ENCODE measurements at places on chromosomes 16 and 17.
A peak's percentile ranks its signal among the peaks of the same experiment; 100 is the strongest.

GRCh38 chr16:85995541-85996423 lies 96.8 kb downstream of the IRF8 start:
- peak; percentile 70 for DNase-seq

GRCh38 chr16:66408163-66409048 lies 18.7 kb upstream of the BEAN1 start:
- DNase-seq = peak; percentile 49

- DNase-seq = no peak
Observed at GRCh38 chr16:3472878-3473595, 22.3 kb downstream of the C16orf90 start.

DNA sequence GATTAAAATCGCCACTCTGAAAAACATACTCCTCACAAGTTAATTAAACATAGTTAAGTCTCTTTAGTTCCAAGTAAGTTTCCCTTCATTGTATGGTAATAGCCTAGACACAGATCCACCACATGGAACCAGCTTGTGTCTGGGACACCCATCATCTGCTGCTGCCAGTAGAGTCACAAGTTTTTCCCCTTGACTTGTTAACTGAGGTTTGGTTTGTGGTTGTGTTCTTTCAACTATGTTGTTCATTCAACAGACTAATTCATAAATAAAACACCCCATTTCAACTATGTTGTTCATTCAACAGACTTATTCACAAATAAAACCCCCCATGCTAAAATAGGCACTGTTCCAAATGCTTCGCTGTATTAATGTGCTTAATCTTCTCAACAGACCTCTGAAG lies 24.4 kb downstream of the YWHAE start:
- DNase-seq = no peak

- no peak for DNase-seq
Observed at GRCh38 chr16:66925322-66925840, at the start of gene RRAD. RRAD (minus strand) TSS chr16:66925535; CDS start chr16:66925179, 356 bp downstream.

DNA sequence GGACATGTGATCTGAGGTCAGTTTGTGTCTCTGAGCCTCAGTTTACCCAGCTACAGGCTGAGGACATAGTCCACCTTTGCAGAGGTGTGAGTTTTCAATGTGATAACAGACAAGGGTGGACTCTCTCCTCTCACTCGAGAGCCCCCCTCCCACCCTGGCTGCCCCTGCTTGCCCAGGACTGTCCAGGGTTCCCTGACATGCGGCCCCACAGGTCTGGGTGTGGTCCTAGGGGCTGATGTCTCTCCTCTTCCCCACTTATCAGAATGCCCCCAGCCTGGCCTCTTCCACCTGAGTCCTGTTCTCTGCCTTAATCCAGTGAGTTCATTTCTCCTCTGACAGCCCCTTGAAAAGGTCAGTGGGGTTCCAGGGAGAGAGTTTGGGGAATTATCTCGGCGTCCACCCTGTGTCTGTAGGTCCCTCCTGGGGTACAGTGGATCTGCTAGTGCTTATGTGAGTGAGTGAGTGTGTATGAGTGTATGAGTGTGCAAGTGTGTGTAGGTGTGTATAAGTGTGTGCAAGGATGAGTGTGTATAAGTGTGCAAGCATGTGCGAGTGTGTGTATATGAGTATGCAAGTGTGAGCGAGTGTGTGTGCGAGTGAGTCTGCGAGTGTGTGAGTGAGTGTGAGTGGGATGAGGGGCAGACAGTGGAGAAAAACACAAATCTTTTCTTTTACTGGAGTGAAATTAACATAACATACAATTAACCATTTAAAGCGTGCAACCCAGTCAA lies 175.0 kb downstream of the IRF8 start:
- no peak for DNase-seq

GRCh38 chr17:37650419-37651003 lies 7.3 kb upstream of the DDX52 start:
- peak; percentile 8 for DNase-seq

DNA sequence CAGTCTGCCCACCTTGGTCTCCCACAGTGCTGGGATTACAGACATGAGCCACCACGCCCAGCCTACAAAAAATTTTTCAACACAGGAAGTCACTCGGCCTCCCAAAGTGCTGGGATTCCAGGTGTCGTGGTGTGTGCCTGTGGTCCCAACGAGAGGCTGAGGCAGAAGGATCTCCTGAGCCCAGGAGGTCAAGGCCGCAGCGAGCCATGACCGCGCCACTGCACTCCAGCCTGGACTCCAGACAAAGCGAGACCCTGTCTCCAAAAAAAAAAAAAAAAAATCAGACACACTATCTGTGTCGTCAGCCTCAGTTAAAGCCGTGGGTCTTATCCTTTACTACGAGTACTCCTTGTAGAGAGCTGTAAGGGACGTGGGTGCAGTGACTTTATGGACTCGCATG lies 15.8 kb downstream of the USP22 start:
- no peak for DNase-seq

GRCh38 chr16:69727916-69728270 lies 1.5 kb upstream of the NQO1 start:
- DNase-seq = no peak

DNA sequence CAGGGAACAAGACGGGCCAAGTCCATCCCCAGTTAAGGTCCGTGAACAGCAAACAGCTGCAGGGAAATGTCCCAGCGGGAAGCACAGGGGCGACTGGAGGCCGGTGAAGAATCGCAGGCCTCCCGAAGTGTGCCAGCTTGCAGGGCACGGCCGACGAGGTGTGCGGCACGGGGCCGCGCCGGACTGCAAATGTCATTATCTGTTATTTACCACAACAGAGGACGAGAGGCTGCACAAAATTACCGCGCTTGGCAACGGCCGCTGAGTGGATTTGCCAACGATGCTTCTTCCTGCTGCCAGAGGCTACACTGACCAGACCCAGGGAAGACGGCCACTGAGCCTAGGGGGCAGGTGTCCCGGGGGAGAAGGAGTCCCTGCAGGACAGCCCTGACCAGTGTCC lies 53.1 kb downstream of the RPH3AL start:
- no peak for DNase-seq

- DNase-seq = no peak
Observed at GRCh38 chr17:77381185-77381700, 240.5 kb downstream of the SEC14L1 start.

DNA sequence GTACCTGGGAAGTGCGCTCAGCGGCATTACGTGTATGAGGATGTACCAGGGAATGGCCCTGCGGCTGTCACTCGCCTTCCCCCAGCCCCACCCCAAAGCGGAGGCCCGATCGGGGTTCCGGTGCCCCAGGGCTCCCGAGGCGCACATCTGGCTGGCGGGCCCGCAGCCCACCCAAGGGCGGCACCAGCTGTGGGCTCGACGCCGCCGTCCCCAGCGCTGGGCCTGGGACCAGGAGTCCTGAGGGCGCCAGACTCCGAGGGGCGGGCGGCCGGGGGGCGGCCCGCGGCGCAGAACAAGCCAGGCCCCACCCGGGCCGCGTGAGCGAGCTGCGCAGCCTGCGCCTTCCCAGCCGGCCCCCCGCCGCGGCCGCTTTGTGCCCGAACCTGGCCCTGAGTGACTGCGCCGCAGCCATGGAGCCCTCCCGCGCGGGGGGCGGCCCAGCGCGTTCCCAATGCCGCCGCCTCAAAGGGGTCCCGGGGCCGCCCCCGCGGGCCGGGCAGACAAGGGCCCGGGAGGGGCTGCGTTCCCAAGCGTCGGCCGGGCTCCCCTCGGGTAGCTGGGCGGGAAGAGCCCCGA lies 17.4 kb downstream of the ZNF423 start:
- no peak for DNase-seq

DNA sequence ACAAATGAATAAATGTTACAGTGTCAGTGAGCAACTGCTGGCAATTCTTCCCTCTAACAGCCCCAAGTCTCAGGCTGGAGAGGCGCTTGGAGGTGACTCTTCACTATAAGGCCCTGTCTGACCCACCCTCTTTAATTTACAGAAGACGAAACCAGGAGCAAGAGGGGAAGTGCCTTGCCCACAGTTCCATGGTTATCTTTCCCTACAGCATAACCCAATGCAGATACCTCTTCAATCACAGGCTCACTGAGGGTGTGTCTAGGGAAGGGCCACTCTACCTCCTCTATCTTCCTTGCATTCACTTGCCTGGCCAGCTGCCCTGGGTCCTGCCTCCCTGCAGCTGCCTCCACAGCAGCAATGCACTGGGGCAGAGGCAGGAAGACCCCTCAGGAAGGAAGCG lies 9.6 kb upstream of the N4BP1 start:
- DNase-seq = no peak
